ENCODE measurements at places on chromosomes 3 and 15.

GRCh38 chr3:113981803-113982202 lies 34.0 kb downstream of the ZDHHC23 start:
- DNase-seq, result no peak

DNA sequence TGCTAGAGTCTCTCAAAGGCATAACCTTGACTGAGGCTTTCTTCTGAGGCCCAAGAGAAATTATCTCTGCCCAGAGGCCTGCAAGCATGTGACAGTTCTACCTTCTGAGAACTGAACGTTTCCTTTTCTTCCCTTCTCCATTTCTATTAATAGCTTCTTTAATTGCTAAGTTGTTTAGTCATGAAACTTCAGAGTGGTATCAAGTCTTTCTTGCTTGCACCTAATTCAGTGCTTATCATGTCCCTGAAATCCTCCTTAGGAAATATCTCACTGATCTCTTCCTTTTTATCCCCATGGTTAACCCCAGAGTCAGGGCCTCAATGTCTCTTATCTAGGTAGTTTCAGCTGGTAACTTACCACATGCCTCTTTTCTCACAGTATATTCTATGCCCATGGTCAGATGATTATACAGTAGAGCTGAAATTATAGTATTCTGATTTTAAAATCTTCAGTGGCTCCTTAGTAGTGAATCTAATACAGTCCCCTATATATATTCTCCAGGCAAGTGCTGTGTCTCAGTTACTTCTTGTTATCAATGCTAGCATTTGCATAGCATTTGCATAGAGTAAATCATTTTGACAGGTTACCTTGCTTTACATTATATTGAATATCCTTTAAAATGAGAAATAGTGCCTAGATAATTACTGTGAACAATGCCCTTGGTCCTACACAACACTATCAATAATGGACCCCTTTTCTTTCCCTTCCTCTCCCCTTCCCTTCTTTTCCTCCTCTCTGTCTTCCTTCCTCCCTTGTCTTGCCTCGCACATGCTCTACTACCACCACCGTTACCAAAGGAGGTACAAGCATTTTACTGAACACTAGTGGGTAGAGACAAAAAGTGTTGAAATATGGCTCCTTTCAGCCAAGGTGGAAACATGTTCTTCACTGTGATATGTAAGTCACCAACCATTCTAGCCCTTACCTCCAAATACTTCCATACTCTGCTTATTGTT lies 33.0 kb downstream of the KBTBD8 start:
- DNase-seq, result no peak

DNA sequence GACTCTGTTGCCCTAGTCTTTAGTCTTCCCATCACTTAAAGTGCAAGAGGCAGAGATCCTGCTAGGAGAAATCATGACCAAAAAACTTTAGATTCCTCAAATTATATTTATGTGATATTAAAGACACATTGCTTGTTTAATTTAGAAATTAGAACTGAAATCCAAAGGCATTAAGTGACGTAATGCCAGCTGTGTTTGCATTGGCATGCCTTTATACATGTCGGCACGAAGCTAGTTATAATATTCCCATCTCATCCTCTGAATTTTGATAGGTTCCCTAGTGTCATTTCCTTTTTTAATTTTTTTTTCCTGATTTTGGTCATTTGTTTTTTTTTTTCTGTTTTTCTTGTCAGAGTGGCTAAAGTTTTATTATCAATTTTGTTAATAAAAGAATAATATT lies 203.5 kb upstream of the ZBTB20 start:
- DNase-seq, result no peak

DNA sequence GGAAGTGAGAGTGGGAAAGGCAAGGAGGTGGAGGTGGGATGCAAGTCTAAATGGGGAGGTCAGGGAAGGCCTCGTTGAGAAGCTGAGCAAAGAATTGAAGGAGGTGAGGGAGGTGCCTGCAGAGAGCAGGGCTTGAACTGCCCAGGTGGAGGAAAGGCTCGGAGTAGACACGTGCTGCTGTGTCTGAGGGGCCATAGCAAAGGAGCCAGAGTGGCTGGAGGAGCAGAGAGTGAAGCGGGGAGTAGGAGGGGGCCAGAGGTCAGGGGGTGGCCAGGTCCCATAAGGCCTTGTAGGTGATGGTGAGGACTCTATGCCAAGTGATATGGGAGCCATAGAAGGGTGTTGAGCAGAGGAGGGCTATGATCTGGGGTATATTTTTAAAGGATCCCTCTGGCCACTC lies 21.4 kb upstream of the HRH1 start:
- DNase-seq, result no peak

GRCh38 chr3:12893247-12893646 lies 51.9 kb upstream of the RPL32 start:
- no peak for DNase-seq

DNA sequence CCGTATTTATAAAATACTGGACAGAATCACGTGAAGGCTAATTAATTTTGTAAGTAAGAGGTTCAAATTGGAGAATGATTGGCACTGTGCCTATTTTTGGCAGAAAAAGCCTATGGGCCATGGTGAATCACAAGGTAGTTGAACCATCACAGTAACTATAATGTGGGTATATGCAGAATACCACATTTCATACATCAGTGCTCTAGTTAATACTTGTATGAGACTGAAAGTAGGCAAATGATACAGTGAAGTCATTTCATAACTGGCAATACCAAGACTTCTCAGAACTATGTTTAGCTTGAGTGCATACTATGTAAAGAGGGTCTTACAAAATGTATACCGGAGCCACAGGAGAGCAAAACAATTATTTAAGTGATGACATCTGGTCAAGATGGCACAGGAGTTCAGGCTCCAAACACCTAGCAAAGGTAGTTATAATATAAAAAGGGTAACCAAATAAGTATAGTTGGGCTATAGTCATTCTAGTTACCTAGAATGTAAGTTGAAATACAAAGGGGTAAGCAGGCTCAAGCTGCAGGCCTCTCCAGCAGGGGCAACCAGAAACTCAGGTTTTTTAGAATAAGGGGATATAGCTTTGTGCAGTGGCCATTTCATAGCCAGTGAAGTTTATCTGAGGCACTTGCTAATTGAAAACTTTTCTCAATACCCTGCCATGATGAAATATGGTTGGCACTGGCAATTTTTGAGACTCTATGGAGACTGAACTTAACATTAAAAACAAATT lies 19.1 kb downstream of the GPR160 start:
- DNase-seq, result no peak

GRCh38 chr3:154085799-154086198 lies 35.4 kb upstream of the ARHGEF26 start:
- no peak for DNase-seq

- DNase-seq, result no peak
Measured at GRCh38 chr15:74828835-74829234, 2.4 kb downstream of the CPLX3 start.

DNA sequence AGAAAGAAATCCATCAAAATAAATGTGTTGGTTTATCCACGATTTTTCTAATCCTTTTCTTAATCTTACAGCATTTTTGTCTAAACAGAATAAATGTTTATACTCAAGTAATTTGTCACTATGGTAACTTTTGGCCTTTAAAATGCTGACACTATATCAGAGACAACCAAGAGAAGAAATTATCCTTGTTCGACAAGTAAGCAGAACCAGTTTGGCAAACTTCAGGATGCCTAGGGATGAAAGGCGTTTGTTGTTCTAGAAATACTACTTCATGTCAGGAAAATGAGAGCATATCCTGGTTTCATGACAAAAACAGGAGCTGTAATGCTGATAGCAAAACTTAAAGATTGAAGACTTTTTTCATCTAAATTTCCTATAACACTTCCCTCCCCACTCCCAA lies 308.0 kb upstream of the ATP11B start:
- DNase-seq, result no peak

- DNase-seq, result no peak
Measured at GRCh38 chr3:184565421-184566211, 4.0 kb downstream of the EPHB3 start.

DNA sequence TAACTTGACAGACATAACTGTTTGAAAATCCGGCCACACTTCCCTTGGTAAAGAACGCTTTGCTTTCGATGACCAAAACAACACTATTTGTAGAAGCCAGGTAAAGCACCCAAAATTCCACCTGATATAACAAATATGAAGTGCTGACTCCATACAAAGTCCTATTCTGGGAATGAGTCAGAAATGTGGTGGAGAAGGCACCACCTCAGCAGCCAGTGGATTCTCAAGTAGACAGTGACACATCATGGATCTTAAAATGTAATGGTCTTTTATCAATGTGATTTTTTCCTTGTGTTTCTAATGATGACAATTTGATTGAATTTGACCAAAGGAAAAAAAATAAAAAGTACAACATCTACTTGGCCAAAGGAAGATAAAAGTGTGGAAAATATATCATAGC lies 135.0 kb upstream of the WNT5A start:
- DNase-seq, result no peak

GRCh38 chr3:184325715-184326369 lies 11.4 kb downstream of the EIF4G1 start:
- DNase-seq, result no peak

- no peak for DNase-seq
Measured at GRCh38 chr3:23431764-23432163, 228.6 kb downstream of the UBE2E2 start.

- no peak for DNase-seq
Measured at GRCh38 chr3:153162513-153163392, 727 bp downstream of the RAP2B start.

GRCh38 chr15:63833021-63833696 lies 589 bp downstream of the HERC1 start:
- peak; percentile 3 for DNase-seq

DNA sequence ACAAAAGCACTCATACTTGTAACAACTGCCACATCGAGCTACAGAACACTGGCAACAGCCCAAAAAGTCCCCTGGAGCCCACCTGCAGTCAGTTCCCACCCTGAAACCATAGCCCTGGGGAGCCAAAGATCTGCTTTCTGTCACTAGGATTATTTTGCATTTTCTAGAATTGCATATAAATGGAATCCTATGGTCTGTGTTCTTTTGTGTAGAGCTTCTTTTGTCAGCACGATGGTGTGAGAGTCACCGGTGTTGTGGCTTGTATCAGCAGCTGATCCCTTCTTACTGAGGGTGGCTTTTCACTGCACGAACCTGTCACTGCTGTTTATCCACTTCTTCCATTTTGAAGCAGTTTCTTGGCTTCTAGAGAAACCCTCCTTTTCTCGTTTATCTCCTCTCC lies 60.1 kb upstream of the PRR23E start:
- no peak for DNase-seq

GRCh38 chr15:75659928-75660645 lies 12.4 kb downstream of the SNX33 start:
- no peak for DNase-seq

DNA sequence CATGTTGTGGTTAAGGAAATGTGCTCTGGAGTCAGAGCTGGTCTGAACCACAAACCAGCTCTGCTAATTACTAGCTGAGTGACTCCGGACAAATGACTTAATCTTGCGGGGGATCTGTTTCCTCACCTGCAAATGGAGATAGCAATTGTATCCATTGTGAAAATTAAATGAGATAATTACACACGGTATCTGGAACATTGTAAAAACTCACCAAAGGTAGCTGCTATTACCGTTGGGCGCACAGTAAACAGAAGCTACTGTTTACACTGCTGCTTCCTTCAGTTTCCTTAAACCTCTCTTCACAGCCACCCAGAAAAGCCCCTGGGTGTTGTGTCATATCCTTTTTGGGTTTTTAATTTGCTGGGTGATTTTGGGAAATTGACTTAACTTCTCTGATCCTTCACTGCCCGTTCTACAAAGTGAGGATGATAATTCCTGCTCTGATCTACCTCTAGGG lies 107.8 kb downstream of the MEGF11 start:
- DNase-seq, result no peak

DNA sequence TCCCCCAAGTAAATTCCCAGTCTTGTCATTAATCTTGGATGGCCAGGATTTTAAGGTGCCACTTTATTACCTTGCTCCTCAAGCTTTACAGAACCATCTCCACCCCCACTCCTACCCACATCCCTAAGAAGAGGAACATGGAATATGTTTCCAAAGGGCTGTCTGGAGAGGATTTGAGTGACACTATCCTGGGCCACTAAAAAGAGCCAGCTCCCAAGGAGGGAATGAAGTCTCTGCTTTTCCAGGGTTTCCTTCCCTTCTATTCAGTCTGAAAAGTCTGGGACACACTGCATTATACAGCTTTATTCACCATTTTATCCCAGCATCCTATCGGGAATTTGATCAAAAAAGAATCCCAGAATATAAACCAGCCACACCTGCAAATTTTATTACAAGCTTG lies 35.6 kb upstream of the MECOM start:
- no peak for DNase-seq

DNA sequence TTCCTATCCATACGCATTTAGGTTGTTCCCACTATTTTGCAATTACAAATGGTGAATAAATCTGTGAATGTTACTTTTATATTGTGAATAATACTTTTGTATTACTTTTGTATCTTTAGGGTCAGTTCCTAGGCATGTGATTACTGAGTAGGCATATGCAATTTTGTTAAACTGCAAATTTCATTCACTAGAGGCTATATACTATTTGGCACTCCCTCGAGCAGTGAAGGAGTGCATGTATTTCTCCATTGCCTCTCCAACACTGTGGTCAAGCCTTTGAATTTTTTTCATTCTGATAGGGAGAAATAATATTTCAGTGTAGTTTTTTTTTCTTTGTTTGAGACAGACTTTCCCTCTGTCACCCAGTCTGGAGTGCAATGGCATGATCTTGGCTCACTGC lies 8.4 kb upstream of the CMTM6 start:
- DNase-seq, result no peak

DNA sequence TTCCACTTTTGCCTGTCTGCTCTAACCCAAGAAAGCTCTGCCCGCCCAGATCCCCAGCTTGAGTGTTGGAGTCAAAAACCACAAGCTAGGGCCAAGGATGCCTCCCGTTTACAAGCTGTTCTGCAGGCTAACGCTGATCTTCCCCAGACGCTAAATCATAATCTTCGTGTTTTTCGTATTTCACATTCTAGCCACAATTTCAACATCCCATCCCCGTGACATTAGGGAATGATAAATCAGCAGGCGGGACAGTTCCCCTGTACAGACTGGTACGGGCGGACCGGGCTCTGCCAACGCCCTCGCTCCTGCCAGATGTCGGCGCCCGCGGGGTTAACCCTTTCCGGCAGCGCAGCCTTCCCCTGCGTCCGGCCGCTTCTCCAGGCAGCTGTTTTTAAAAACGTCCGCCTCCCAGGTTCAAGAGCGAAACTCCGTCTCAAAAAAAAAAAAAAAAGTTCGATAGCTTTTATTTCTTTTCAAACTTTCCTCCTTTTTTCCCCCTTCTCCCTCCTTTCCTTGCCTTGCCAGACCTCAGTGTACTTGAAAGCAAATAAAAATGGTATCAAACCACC lies 81.0 kb upstream of the BNC1 start:
- no peak for DNase-seq

GRCh38 chr15:32983679-32984078 lies 210.8 kb downstream of the FMN1 start:
- DNase-seq, result no peak

Data from stimulated activated CD4-positive, alpha-beta T cell treated with anti-CD3 and anti-CD28 coated beads, Interleukin-15, amount 100 ng/mL, for 1 hour (primary cell).